Testis (tissue), 5 donors: ENCODE measurements at places on chromosomes 1 and 21.

GRCh38 chr1:206032380-206033140 lies 8.9 kb upstream of the CTSE start:
- no peak for DNase-seq

DNA sequence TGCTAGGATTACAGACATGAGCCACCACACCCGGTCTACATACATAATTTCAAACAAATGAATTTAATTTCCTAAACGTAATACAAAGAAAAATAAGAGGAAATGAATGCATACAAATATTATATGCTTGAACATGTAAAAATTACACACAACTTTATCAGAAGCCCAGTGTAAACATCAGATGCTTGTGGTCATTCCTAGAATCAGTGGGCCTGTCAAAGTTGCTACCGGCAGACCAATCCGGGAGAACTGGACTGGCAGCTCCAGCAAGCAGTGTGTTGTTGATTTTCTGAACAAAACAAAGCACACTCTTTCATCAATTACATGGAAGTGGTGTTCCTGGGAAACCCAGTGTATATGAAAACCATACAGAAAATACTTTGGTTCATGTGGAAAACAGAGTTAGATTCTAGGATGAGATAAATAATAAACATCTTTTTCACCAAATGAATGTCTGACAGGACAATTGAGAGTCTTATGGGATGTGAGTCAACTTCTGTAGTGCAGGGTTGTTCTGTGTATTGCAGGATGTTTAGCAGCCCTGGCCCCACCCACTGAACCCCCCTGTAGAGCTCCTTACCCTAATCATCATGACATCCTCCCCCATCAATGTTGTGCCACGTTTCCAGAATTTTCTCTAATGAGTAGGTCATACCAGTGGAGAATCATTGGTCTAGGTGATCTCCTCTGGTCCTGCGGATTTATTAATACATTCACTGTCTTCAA lies 33.8 kb downstream of the MFSD2A start:
- no peak for DNase-seq

GRCh38 chr1:156359973-156360372 lies 9.0 kb upstream of the RHBG start:
- DNase-seq, result peak; percentile 42

- DNase-seq, result no peak
Measured at GRCh38 chr1:25804964-25805862, 5.2 kb downstream of the SELENON start.

GRCh38 chr1:110070671-110071242 lies at the start of gene ALX3:
TSS of gene ALX3 (minus strand) at chr1:110070672. CDS start at chr1:110070612, 60 bp downstream.
- no peak for DNase-seq

- DNase-seq, result no peak
Measured at GRCh38 chr1:24828183-24828886, 83.1 kb downstream of the CLIC4 start.

GRCh38 chr1:31714442-31715086 lies 10.7 kb upstream of the COL16A1 start:
- DNase-seq, result peak; percentile 85

GRCh38 chr1:101136739-101137138 lies 100.1 kb upstream of the S1PR1 start:
- no peak for DNase-seq

GRCh38 chr1:44532567-44532944 lies 127.5 kb downstream of the RNF220 start:
- no peak for DNase-seq

GRCh38 chr1:167756730-167757405 lies 35.1 kb downstream of the MPZL1 start:
- peak; percentile 68 for DNase-seq

- no peak for DNase-seq
Measured at GRCh38 chr1:33473900-33474299, 1.5 kb downstream of the ZSCAN20 start.

- DNase-seq, result no peak
Measured at GRCh38 chr1:72567521-72567920, 285.2 kb upstream of the NEGR1 start.

- no peak for DNase-seq
Measured at GRCh38 chr1:108107658-108108057, 92.5 kb downstream of the SLC25A24 start.

GRCh38 chr1:197859024-197859423 lies 43.4 kb upstream of the C1orf53 start:
- no peak for DNase-seq

DNA sequence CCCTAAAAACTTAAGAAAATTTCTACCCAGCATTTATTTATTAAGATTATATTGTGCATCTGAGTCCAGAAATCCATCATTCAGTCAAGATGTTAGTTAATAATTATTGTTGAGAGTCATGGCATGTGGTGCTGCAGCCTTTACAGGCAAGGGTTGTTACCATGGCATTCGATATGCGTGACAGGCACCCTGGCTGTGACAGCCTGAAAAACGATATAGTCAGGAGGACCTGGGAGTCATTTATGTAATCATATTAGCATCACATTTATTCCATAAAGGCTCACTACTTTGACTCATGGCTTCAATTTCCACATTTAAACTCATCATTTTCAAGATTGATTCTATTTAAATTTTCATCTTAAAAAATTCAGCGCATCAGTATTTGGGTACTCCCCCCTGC lies 68.0 kb downstream of the CACHD1 start:
- no peak for DNase-seq

GRCh38 chr21:26587736-26588201 lies 14.7 kb upstream of the CYYR1 start:
- DNase-seq, result no peak

GRCh38 chr1:36883315-36883949 lies 150.9 kb downstream of the GRIK3 start:
- DNase-seq, result no peak

- no peak for DNase-seq
Measured at GRCh38 chr1:25561421-25562100, 18.2 kb downstream of the LDLRAP1 start.

GRCh38 chr1:172154551-172154950 lies 265.9 kb upstream of the C1orf105 start:
- no peak for DNase-seq

DNA sequence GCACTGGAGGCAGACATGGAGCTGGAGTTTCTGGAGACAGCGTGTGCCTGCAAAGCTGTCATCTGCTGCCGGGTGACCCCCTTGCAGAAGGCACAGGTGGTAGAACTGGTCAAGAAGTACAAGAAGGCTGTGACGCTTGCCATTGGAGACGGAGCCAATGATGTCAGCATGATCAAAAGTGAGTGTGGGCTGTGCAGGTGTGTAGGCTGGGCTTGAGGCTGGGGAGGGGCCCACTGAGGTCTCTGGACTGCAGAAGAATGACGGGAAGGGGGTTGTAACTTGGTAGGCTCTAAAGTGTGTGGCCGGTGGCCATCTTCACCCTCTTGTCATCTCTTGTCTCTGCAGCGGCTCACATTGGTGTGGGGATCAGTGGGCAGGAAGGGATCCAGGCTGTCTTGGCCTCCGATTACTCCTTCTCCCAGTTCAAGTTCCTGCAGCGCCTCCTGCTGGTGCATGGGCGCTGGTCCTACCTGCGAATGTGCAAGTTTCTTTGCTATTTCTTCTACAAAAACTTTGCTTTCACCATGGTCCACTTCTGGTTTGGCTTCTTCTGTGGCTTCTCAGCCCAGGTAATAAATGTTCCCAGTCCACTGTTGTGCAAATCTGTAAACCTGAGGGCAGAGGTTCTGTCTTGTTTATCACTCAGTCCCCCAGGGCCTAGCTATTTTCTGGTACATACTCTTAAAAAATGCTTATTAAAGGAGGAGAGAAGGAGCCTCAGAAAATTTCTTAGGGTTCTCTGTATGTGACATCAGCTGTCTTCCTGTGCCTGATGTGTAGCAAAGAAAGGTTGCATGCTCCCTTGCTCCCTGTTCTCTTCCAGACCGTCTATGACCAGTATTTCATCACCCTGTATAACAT lies 19.9 kb downstream of the ATP8B2 start:
- peak; percentile 65 for DNase-seq

GRCh38 chr1:9300573-9300972 lies 7.9 kb downstream of the SPSB1 start:
- no peak for DNase-seq
